ENCODE measurements at places on chromosomes 7 and 10.

DNA sequence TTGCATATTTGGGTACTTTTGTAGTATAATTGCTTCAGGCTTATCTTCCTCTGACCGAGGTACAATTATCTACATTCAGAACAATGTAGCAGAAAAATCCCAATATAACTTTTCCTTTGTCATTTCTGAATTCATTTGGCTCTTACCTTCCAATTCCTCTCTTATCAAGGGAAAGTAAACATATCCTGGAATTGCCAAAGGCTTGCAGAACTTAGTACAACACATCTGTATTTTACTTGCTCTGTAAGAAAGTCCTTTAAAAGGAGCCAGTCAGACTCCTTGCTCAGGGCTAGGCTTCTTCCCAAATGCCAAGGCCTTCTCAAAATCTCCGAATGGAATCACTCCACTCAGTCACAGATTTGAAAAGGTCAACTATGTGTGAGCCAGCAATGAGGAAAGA is 43.3 kb upstream of the ABCB4 start:
- no peak for DNase-seq

GRCh38 chr10:78991187-78991586 is 77.6 kb upstream of the ZMIZ1 start:
- DNase-seq: no peak

- peak; percentile 72 for DNase-seq
These were observed 3.4 kb upstream of the CHST12 start for GRCh38 chr7:2399848-2400587.

DNA sequence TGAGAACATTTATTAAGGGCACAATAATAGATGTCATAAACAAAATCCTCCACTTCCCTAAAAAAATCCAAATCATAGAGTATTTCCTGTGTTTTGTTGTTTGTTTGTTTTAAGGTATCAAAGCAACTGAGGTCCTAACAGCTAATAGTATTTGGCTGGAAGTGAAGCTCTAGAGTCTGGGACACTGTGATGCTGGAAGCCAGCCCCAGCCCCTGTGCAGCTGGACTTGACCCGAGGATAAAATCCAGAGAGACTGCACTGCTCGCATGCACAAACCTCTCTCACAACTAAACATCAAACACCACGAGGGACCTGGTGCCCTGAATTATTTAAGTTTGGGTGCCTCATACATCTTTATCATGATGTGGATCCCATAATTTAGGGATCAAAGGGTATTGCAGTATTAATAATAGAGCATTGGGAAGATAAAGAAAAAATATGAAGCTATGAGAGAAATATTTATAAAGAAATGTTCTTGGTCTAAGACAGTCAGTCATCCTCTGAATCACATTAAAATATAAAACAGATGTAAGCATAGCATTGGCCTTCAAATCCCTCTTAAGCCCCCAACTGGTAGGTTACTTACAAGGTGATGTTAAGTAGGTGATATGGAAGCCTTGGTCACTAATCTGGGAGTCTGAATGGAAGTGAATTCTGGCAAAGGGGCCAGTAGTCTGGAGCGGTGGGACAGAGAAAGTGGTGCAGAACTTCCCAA is 44.4 kb downstream of the CUBN start:
- no peak for DNase-seq

DNA sequence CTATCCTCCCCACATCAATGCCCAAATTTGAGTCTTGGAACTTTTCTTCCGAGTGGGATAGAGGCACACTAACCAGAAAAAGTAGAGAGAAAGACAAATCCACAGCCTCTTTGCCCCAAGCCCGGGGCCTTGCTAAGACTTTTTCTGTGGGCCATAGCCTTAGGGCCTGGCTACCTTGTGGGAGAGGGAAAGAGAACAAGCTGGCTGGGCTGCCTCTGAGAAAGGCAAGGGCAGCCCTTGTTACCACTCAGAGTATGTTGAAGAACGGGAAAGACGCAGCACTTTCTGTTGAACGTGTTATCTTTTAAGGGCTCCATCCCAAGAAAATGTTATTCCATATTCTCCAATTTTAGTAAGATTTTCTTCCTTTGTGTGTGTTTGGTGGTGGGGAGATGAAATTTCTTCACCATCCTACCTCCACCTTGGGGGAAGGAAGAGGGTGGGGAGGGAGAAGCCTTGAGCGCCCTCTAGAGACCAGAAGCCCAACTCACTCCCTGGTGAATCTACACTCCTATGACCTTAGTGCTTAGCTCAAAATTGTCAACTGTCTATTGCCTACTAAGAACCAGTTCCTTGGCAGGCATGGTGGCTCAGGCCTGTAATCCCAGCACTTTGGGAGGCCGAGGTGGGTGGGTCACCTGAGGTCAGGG is 3.9 kb upstream of the NRF1 start:
- no peak for DNase-seq

GRCh38 chr10:75403939-75404814 is 2.6 kb upstream of the ZNF503 start:
- DNase-seq: no peak

GRCh38 chr10:132590752-132591121 is 53.1 kb downstream of the INPP5A start:
- no peak for DNase-seq

- no peak for DNase-seq
These were observed 172.5 kb downstream of the IPMK start for GRCh38 chr10:58094985-58095718.

- no peak for DNase-seq
These were observed 40.8 kb downstream of the TRIM24 start for GRCh38 chr7:138500892-138501291.

All from anterior cingulate cortex (tissue), 58 donors.